Hematopoietic multipotent progenitor cell (in vitro differentiated cells): ENCODE measurements at places on chromosomes 6 and 20.

DNA sequence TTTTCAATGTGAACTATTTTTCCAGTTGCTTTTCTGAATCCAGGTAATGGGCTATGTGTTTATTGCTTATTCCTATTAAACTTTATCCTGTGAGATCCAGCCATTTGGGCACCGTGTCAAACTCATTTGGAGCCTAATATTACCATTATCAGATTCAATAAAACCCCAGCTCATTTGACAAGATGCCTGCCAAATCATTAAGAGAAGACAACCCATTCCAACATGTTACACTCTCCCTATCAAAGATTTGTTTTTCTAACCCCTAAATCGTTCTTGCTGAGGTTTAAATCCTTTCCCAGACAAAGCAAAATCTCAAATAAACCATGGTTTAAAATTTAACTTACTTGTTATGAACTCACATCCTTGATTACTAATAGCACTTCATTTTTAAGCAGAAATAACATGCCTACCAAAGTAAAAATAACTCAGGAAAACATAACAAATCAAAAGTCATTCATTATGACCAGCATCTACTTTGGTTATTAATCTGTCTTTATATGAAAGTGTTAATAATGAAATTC lies 130.0 kb upstream of the TCF21 start:
- no peak for DNase-seq

GRCh38 chr20:54118220-54119001 lies 48.0 kb upstream of the BCAS1 start:
- no peak for DNase-seq

- DNase-seq: no peak
These were observed 72.5 kb downstream of the ATP9A start for GRCh38 chr20:51695574-51696303.

GRCh38 chr20:33262658-33263065 lies 20.4 kb upstream of the BPIFB1 start:
- peak; percentile 42 for DNase-seq

- no peak for DNase-seq
These were observed 896 bp upstream of the RNASET2 start for GRCh38 chr6:166957087-166957804.

DNA sequence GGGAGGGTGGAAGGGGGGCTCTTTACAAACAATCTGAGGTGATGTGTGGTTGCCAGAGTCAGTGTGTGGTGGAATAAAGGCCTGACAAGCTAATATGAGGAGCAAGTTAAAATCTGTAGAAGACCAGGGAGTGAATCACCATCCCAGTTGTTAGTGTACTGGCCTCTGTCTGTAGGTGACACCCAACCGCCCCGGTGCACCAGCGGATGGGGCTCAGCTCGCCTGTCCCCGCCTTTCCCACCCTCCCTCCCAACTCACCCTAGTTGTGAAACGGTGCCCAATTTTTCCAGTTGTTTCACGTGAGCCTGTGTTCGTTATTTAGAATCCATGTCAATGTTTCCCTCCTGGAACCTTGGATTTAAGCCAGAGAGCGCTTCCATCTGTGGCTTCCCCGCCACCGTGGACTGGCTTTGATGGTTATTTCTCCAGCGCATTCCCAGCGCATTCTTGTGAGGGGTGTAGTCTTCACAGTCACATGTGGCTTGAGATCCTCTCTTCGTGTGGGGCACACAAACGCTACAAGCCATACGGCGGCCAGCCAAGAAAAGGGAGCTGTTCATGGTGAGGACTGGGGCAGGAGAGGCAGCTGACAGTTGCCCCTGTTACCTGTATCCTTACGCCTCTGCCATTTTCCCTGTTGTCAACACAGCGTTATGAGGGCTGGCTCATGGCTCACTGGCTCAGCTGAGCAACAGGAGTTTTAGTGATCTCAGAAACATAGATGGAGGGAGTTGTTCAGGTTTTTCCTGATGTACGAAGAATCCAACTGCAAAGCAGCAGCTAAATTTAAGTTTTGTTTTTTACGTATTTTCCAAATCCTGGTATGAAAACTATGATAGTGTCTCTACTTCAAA lies 137.6 kb downstream of the ZDHHC14 start:
- DNase-seq: no peak

- peak; percentile 40 for DNase-seq
These were observed 637 bp downstream of the MYLK4 start for GRCh38 chr6:2749969-2750600.

DNA sequence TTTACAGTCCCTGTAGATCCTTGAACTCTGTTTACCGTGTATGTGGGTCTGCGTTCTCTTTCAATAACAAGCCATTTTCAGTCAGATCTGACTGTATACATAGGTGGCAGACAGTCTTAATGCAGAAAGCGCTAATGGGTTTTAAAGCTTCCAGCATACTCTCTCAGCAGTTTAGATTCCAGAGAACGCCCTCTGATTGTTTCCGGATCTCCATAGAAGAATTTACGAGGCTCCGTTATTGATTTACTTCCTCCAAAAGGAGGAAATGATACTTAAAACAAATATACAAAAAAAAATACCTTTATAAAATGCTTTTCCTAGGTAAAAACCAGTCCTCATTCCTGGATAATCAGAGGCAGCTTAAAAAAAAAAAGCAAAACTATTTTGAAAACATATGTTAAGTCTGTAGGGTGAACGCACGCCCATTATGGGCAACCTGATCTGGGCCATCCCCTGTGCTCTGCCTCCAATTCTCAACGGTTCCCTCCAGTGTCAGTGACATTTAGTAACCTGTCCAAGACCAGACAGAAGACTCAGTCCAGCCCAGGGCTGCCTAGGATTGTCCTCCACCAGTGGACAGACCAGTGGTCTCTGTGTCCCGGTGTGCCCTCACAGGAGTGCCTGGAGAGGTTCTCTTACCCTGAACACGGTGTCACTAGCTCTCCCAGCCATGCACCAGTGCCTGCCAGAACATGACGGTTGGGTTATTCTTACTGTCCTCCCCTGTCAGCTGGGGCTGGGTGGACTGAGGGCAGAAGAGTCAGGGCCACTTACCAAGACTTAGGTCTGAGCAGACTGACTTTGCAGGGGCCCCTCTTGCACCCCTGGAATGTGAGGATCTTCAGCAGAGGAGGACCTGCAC lies 217.3 kb downstream of the ARID1B start:
- no peak for DNase-seq
